ENCODE measurements at places on chromosomes 1 and 21.

DNA sequence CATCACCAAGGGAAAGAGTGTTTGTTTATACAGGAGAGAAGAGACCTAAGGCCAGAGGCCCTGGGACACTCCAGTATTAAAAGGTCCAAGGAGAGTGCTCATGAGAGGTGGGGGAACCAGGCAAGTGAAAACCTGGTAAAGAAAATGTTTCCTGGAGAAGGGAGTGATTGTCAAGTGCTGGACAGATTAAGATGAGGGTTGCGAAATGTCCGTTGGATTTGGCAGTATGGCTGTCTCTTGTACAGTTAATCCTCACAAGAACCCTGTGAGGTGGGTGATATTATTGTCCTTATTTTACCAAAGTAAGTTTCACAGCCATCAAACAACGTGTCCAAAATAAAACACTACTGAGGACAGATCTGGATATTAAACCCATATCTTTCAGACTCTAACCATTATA, 44.2 kb downstream of the RPAP2 start:
- no peak for DNase-seq

DNA sequence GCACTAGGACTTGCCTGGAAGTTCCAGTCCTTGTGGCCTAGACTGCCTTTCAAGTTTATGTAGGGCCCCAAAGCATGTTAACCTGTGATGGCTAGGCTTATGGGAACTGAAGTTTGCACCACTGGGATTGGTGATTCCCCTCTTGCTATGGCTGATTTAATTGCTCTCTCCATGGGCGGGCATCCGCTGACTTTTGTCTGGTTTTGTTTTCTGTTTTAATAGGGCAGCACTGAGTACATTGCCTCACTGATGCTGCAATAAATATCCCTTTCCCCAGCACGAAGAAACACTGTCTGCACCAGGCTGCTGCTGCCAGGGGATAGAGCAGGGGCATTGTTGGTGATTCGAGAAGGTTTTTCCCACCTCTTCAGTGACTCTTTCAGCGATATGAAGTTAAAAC, 73.3 kb upstream of the PDE4B start:
- no peak for DNase-seq

GRCh38 chr1:159889202-159889601, 10.8 kb downstream of the CFAP45 start:
- DNase-seq, result no peak

- DNase-seq, result no peak
Observed at GRCh38 chr1:32592943-32593342, 53.7 kb downstream of the ZBTB8A start.

DNA sequence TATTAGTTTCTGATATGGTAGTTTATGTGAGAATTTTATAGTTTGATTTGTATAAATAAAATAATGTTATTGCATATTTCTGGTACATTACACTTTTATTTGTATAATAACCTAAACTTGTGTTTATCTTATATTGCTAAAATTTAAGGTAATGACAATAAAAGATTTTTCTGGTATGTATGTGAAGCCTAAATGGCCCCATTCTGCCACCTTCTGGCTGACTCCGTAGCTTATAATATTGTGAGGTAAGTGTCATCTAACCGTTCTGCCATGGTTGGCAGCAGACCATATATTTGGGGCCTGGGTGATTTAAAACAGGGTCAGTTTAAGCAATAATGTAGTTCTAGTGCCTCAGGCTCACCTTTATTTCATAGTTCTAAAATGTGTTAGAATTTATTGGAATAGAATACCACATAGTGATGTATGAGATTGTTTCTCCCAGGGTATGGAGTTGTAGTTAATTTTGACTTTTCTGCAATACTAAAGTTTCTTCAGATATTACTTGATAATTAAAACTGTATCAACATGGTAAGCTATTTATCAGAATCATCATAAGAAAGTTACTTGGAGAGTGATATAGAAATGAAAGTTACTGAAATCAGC, 21.2 kb upstream of the PRKACB start:
- DNase-seq, result peak; percentile 70

DNA sequence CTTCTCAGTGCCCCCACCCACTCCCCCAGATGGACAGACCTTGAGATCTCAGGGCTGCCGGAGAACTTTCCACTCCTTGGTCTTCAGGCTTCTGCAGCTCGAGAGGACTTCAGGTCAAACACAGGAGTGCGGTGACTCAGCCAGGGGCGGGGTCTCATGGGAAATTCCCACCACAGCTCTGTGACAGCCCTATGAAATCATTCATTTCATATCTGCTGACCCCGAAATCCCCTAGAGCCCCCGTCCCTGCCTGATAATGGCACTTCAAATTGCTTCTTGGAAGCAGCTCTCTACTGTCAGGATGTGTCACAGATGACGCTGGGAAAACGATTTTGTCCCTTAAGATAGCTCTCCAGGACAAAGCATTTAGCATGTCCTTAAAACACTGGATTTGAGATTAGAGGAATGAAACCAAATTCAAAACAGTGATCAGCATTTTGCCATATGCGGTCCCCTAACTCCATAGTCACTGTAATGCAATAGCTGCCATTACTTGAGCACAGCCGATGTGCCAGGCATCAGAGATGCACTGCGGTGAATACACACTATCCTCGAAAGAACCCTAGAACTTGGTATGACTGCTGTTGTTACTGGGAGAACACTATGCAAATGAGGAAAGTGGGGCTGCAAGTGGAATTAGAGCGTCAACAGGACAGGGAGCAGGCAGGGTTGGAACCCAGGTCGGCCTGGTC, at the start of gene TNFRSF9:
TNFRSF9 (minus strand) TSS at position 95 of the 692 bp plus-strand sequence. CDS start 845 bp downstream, outside the sequence.
- DNase-seq, result peak; percentile 55

- no peak for DNase-seq
Observed at GRCh38 chr1:17837233-17838030, 82.3 kb downstream of the ACTL8 start.

GRCh38 chr1:172818841-172819527, 160.1 kb downstream of the FASLG start:
- DNase-seq, result peak; percentile 52

DNA sequence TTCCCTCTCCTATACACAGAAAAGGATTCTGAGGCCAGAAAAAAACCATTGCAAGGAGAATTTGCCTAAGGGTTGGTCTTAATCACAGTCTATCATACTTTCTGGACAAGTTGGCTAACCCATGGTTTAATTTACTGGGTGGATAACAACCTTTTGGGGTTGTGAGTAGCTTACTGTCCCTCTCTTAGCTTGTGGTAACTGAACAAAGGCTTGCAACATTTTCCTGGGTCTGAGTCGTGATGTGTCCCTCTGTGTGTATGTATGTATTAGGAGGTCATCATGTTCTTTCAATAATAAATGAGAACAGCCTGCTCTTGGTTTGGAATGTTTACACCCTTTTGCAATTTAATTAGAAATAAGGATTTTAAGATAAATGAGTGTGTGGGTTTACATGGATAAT, 36.7 kb downstream of the PAPPA2 start:
- no peak for DNase-seq

- no peak for DNase-seq
Observed at GRCh38 chr1:55079651-55080050, 40.3 kb downstream of the PCSK9 start.

DNA sequence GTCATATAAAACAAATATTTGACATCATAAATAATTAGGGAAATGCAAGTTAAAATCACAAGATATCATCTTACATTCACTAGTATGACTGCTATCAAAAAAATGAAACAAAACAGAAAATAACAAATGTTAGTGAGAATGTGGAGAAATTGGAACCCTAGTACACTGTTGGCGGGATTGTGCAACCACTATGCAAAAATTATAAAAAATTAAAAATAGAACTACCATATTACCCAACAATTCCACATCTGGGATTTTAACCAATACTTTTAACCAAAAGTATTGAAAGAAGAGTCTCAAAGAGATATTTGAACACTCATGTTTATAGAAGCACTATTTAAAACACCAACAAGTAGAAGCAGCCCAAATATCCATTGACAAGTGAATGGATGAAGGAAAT, 797.2 kb upstream of the ADAMTS5 start:
- no peak for DNase-seq

DNA sequence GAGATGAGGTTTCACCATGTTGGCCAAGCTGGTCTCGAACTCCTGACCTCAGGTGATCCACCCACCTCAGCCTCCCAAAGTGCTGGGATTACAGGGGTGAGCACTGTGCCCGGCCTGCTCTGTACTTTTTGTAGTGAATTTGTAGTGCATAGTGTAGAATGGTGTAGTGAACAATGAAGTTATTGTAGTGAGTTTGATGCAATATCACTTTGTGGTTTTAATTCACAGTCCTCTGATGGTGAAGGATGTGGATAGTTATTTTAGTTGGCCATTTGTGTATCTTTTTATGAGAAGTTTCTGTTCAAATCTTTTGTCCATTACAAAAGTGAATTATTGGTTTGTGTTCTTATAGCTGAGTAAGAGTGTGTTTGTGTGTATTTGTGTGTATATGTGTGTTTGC, 57.6 kb downstream of the PDE4B start:
- no peak for DNase-seq

GRCh38 chr21:35649186-35649585, 411.1 kb downstream of the SETD4 start:
- DNase-seq, result no peak

- no peak for DNase-seq
Observed at GRCh38 chr1:72567521-72567920, 285.2 kb upstream of the NEGR1 start.

DNA sequence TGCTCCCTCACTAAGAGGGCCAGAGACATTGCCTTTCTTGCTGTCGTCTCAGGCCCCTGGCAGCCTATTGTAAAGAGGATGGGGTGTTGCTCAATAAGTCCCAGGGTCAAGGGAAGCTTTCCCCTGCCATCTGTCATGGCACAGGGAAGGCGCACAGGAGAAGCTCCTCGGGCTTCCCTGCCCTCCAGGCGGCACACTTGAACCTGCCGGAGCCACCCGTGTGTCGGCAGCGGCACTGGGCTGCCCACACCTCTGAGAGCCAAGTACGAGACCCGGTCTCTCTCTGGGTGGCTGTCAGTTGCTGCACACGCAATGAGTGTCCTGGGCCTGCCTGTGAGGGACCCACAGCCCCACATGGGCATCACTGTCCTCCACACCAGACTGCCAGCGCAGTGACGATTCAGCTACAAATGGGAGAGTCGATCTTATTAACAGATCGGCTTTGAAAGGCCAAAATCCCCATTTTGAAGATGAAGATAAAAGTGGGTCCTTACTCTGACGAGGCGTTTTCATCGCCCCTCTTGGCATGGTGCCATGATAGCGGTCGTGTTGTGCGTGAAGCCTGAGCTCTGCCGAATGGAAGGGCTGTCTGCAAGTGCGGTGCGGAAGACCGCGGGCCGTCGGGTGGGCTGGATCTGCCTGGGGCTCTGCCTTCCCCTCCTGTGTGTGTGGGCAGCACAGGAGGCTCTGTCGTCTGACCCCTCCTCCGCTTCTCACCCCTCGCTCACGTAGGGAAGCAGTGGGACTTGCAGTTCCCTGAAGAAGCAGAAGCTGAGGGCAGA, 29.2 kb upstream of the PDXK start:
- no peak for DNase-seq

GRCh38 chr1:157073944-157074685, 25.5 kb downstream of the ETV3L start:
- DNase-seq, result peak; percentile 33

DNA sequence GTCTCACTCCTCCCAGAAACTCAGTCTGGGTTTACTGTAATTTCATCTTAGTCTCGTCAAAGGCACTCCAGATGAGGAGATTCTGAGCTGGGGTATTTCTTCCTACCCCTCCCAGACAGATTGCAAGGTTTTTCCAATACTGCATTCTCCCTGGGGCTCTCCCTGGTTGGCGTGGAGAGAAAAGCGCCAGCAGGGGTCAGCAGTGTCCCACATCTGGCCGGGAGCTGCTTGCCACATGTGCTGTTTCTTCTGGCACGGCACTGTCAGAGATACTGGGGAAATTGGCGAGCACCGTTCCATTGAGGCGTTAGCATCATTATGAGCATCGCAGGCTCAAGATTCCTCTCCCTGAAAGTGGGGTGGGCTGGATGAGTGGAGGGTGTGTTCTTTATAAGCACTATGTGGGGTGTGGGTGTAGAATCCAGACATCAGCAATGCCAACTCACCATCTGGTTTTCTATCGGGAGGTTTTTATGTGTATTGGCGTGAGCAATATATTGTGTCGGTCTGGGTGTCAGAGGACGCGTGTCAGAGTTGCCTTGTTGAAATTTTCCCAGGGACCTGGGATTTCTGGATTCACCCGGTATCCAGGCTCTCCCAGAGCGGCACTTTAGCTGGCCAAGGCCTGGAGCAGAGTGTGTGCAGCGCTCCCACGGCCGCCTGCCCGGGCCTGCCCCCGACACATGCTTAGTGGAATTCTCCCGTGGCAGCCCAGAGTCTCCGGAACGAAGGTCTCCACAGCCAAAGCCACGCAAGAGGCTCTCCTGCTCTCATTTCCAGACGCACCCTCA, 8.0 kb upstream of the NAV1 start:
- peak; percentile 22 for DNase-seq

- no peak for DNase-seq
Observed at GRCh38 chr1:40877698-40878097, 15.5 kb upstream of the CITED4 start.

DNA sequence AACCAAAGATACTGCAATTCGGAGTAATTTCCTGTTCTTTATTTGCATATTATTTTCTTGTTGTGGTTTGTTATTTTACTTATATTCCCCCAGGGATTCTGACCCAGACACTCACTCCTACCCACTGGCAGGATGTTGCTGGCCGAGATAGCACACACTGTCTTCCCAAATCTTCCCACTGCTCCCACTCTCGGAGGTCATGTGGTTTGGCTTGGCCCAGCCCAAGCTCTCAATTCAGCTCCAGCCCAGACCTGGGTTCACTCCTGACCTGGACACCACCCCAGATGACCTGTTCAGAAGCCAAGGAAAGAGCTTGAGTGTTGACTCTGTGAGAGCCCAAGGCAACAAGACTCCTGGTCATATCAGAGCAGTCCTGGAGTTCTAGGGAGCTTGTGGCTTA, 1.2 kb upstream of the FAM43B start:
- no peak for DNase-seq

DNA sequence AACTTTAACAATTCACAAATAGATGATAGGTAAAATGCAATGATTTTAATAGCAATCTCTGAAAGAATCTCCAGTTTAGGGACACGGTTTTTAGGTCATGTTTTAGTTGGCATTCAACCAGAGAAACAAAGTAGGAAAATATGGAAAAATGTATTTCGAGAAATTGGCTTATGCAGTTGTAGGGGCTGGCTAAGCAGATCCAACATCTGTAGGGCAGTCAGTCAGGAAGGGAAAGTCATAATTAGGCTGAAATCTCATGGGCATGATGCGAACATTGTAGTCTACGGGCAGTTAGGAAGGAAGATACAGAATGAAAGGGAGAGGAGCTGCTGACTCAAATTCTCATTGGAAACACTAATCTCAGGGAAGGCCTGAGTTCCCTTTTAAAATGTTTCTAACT, 1276.0 kb upstream of the ADGRL4 start:
- DNase-seq, result no peak

DNA sequence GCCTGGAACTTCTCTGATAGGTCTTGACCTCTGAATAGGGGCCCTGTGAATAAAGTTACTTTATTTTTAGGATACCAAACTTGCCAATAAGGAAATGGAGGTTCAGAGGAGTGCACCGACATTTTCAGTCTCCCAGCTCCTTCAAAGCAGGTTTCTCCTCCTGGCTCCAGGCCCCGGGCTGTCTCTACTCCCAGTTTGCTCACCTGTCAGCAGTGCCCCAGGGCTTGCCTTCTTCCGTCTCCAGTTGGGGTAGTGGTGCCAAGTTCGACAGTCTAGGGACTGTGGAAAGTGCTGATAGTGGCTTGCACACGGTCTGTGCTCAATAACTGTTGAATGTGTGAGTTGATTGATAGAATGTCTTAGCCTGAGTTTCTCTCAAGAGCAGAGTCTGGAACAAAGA, 149.2 kb downstream of the ACTL8 start:
- no peak for DNase-seq

GRCh38 chr1:61640531-61641530, 84.1 kb downstream of the TM2D1 start:
- DNase-seq, result peak; percentile 3
